ENCODE measurements at places on chromosomes 5 and 9.

- no peak for DNase-seq
Measured at GRCh38 chr5:118984602-118985001, 3.7 kb downstream of the DTWD2 start.

DNA sequence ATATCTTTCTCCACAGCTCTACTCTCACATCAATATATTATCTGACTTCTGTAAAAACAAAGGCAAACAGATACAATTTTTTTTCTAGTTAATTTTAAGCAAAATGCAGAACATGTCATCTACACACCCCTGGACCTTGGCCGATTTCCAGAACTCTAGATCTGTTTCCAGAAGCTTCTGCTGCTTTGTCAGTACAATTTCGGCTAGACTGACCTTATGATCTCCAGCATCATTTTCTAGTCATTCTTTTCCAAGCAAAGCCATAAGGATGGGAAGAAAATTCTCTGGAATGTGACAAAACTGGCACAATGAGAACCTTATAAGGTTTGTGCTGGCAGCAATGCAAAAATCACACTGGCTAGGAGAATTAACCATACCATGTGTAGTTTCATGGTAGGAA lies 132.8 kb upstream of the MPDZ start:
- DNase-seq = no peak

DNA sequence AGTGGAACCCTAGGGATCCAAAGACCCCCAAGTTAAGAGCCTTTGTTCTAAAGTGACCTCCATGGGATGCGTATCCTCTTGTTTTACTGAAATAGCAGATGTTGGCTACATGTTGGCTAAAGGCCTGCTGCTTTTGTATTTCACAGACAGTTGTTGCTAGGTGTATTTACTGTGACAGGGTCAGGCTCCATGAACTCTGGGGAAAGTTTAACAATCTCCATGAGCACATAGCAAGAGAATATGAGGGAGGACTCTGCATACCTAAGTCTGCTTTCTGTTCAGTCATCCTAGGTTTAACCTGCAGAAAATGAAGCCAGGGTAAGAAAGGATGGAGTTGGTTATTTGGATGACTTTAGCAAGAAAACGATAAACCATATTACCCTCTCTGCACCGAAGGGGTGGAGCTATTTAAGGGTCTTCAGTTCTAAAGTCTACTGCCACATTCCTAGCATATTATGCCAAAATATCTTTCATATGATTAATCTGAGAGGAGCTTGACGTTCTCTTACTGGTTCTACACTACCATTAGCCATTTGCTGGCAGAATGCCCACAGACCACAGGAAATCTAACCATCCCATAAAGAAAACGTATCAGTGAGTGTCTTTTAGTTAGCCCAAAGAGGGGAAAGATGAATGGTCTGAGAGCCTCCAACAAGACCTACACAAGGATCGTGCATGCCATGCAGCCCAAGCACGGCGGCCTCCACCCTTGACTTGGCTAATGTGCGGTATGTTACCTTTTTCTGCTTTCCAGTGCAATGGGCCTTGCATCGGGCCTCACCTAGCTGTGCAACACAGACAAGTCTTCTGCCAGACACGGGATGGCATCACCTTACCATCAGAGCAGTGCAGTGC lies 127.8 kb downstream of the SAXO1 start:
- no peak for DNase-seq

DNA sequence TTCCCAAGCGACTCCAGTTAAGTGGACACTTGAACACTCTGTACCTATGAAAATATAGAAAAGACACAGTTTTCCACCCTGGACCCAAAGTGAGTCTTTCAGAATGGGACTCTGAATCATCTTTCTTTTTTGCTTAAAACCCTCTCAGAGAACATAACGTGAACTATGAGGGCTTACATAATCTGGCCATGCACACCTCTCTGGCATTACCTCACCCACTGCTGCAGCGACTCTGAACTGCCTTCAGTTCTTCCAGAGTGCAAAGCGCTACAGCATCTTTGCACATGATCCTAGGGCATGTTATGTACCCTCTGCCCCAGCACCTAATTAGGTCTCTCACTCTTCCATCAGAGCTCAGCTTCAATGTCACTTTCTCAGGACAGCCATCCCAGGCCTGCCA lies 186.2 kb downstream of the RORB start:
- DNase-seq = no peak

DNA sequence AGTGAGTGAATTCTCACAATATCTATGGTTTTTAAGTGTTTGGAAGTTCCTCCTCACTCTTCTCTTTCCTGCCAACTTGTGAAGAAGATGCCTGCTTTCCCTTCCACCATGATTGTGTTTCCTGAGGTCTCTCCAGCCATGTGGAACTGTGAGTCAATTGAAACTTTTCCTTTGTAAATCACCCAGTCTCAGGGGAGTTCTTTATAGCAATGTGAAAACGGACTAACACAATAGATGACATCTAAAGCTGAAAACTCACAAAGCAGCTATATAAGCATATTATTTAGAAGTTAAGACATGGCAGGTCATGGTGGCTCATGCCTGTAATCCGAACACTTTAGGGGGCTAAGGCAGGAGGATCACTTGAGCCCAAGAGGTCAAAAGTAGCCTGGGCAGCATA lies 130.2 kb downstream of the ARRDC3 start:
- DNase-seq = no peak

DNA sequence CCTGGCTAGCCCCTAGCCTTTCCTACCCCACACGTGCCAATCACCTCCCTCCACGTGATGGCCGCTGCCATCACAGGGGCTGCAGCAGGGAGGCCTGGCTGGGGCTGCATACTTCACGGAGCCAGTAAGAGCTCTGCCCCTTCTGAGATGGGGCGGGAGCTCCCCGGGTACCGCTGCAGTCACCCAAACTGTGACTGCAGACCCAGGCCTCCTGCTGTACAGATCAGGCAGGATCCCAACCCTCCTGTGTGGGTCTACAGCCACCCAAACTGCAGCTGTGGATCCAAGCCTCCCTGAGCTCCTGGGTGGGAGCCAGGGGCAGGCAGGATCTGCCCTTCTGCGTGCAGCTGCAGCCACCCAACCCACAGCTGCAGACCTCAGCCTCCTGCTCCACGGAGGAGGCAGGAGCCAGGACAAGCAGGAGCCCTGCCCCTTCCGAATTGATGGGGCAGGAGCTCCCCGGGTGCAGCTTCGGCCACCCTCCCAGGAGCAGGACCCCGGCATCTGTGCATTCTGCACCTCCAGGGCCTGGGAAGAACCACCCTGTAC lies 3.2 kb upstream of the BTNL9 start:
- DNase-seq = no peak

DNA sequence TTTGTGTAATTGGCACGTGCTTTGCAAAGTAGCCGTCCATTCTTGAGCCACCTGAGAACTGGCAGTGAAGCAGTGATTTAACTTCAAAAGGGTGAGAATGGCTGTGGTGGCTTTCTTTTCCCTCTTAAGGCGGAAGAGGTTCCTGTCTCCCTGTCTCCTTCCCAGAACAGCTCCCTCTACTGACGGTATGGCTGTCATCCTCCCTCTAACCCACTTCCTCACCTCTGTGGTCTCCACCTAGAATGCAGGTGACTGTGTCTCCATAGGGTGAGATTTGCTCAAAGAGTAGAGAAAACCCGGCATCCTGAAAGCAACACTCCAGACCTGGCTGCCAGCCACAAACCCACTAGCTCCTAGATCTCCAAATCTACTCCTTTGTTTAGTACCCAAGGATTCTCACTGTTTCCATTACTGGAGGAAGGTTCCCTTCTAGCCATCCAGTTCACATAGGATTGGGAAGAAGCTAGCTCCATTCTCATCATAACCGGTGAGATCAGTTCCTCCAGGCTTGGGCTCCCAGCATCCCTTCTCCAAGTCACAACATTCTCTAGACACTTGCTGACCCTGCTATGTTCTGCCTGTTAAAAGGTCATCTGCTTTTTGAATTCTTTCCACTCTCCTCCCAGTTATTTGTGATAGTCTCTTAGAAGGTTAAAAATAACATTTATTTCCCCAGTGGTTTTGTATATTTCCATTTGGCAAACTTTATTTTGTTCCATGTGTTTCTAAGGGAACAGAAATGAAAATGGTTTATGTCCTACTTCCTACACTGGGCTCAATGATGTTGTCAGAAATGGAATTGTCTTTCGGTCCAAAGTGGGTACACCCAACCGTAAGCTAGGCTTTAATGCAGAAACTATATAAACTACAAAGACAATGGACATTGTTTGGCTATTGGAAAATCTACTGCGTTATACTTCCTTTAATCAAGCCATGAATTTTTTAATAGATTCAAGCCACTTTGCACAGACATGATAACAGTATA lies 269.4 kb downstream of the CWC27 start:
- DNase-seq = no peak

- no peak for DNase-seq
Measured at GRCh38 chr5:150301901-150302300, 804 bp downstream of the ARSI start.

GRCh38 chr9:18253950-18254349 lies 220.0 kb upstream of the ADAMTSL1 start:
- no peak for DNase-seq

GRCh38 chr5:58358501-58359178 lies 101.2 kb downstream of the PLK2 start:
- DNase-seq = no peak

DNA sequence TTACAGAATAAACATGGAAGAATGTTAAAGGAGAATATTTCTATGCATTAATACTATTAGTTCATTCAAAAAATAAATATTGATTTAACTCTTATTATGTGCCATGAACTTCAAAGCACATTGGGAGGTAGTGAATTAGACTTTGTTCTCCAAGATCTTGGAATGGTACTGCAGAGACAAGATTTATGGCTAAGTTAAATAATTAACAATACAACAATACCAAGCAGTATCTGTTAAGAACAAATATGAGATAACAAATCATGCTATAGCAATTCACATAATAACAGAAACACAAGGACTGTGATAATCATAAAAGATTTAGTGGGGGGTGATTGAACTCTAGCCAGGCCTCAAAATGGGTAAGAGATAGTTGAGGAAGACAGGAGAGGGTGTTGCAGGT lies 11.6 kb downstream of the NMUR2 start:
- DNase-seq = no peak

DNA sequence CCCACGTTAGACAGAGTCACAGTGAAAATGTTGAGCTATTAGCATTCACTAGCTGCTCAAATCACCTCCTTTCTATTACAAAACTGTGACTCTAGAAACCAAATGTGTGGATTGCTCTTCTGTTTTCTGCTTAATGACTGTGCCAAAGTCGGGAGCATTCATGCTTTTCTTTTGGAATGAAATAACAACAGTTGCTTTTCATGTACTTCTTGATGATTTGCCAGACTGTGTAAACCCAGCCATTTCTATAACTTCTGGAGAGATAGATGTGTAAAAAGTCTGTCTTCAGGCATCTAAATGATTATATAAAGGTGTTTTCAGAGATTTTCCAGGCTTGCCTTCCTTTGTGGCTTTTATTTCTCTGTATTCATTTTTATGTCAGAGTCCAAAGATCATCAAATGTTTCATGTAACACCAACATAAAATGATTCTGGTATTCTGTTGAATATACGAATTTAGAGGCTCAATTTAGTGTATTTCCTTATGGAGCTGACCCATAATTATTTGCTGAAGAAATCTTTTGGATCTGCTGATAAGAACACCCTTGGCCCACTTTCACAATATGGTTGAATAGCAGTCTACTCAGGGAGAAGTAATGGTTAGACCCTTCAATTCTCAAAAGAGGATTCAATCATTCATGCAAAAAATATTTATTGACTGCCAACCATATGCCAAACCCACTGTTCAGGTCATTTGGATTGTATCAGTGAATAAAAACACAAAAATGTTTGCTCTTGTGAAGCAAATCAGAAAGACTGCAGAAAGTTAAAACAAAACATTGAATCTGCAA lies 581.2 kb downstream of the CDH18 start:
- DNase-seq = no peak

GRCh38 chr5:149603920-149604319 lies 22.6 kb downstream of the ARHGEF37 start:
- no peak for DNase-seq

GRCh38 chr9:37923796-37924427 lies 20.0 kb upstream of the SLC25A51 start:
- no peak for DNase-seq

DNA sequence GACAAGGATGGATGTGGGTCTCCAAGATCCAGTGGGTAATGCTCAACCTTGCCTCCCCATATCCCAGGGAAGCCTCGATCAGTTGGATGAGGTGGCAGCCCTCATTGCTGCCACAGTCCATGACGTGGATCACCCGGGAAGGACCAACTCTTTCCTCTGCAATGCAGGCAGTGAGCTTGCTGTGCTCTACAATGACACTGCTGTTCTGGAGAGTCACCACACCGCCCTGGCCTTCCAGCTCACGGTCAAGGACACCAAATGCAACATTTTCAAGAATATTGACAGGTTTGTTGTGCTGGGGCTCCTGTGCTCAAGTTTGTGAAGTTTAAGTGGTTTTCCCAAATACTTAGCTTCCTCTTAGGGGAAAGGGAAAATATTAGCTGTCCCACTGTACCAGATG lies 74.0 kb downstream of the WDR41 start:
- no peak for DNase-seq

GRCh38 chr5:142833517-142834449 lies 63.6 kb downstream of the ARHGAP26 start:
- DNase-seq = no peak

DNA sequence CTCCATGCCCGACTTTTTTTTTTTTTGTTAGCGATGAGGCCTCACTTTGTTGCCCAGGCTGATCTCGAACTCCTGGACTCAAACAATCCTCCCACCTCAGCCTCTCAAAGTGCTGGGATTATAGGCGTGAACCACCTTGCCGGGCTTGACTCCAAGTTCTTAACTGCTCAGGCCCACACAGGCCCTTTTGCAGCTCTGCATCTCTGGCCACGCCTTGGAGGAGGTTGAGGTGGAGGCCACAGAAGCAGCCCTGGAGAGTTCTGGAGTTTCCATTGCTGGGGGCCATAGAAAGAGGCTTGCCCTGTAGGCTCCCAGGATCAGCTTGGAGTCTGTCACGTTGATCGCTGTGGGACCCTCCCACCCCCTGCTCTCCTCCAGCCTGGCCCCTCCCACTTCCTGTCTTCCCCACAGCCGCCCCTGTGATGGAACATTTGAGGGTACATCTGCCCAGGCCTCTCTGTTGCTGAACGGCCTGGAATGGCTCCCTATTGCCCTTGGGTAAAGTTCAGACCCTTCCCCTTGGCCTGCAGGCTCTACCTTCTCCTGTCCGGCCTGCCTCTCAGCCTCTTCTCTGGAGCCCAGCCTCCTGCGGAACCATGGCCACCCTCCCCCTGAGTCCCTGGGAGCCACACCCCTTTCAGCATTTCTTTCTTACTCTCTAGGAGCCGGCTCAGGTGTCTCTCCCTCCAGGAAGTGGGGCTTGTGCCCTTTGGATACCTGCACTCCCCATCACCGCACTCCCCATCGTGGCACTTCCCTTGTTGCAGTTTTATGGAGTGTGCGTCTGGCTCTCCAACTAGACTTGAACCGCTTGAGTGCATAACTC lies 30.4 kb upstream of the IER5L start:
- DNase-seq = peak; percentile 10

- no peak for DNase-seq
Measured at GRCh38 chr5:72397836-72398235, 77.7 kb downstream of the PTCD2 start.

- no peak for DNase-seq
Measured at GRCh38 chr5:79771387-79771786, 81.8 kb downstream of the CMYA5 start.

Measured in hematopoietic multipotent progenitor cell (in vitro differentiated cells).